ENCODE measurements at places on chromosomes 11 and 22. TPM values are rescaled to one million over a fixed set of nuclear protein-coding genes. Genes with fewer than 3 reads are reported as not detected.

Gene OR51B4
- not detected for total RNA-seq

Gene OTOG
- not detected for total RNA-seq

Gene IL17REL
- total RNA-seq, result 1.9 TPM

Gene GPR152
- total RNA-seq, result not detected

- H3K27ac ChIP-seq, result peak overlapping the region; percentile 32
- H3K4me1 ChIP-seq, result peaks cover 21% of the 10 kb centered on the region
- no peak overlapping the region for H3K4me3 ChIP-seq
Measured at GRCh38 chr11:7903940-7904339, 27.1 kb downstream of the OR10A6 start.

GRCh38 chr22:37484480-37485394, 1.4 kb downstream of the MFNG start:
- no peaks in the 10 kb centered on the region for H3K27me3 ChIP-seq
- H3K27ac ChIP-seq, result peak overlapping the region; percentile 79
- DNase-seq, result peak; percentile 83

GRCh38 chr11:91922846-91923245, 301.8 kb upstream of the FAT3 start:
- no peak overlapping the region for H3K27ac ChIP-seq
- DNase-seq, result no peak
- no peaks in the 10 kb centered on the region for H3K4me1 ChIP-seq
- H3K27me3 ChIP-seq, result no peaks in the 10 kb centered on the region
- no peaks in the 10 kb centered on the region for H3K36me3 ChIP-seq
- no peak overlapping the region for H3K4me3 ChIP-seq

GRCh38 chr11:33894398-33894746, 2.5 kb upstream of the LMO2 start:
- DNase-seq, result no peak
- H3K27ac ChIP-seq, result no peak overlapping the region
- H3K36me3 ChIP-seq, result no peaks in the 10 kb centered on the region
- H3K27me3 ChIP-seq, result peaks cover under 1% of the 10 kb centered on the region

GRCh38 chr11:2995031-2995561, 3.0 kb upstream of the NAP1L4 start:
- H3K27ac ChIP-seq, result no peak overlapping the region
- no peaks in the 10 kb centered on the region for H3K36me3 ChIP-seq
- peaks cover 4% of the 10 kb centered on the region for H3K4me1 ChIP-seq
- H3K27me3 ChIP-seq, result no peaks in the 10 kb centered on the region

GRCh38 chr22:35605851-35606481, 11.2 kb downstream of the MB start:
- no peaks in the 10 kb centered on the region for H3K4me1 ChIP-seq
- DNase-seq, result no peak
- no peaks in the 10 kb centered on the region for H3K27me3 ChIP-seq
- no peak overlapping the region for H3K4me3 ChIP-seq

DNA sequence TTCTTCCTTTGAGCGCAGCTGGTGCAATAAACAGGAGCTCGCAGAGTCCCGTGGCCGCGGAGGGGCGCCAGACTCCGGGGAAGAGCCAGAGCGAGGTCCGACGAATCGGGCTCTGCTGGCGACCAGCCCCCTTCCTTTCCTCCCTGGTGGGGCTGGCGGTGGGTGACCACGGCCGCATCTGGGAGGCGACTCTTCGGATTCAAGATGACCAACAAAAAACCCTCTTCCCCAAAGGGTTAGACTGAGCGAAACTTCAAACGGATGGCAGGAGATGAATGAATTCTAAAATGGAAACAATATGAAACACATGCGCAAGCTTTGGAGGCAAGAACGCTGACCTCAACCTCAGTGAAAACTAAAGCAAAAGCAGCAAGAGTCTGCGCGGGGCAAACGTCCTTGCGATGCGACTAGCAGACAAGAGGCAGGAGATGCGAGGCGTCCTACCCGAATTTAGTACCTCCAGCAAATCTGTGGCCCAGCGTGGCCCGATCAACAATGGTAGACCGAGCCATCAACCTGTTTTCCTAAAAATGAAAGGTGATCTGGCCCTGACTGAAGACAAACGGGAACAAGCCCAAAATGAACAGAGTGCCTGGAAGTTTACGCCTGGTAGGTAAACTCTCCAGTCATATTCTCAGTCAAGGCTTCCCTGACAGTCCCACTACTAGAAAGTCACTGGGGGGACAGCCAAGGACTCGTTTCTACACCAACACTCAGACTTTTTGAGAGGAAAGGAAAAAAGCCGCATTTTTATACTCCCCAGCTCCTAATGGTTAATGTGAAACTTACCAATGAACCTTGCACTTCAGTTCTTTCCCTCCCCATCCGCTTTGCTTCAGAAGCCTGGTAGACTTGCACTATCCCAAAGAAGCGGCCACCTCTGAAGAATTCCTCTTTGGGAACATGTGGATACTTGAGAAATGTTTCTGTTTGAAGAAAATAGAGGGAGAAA, 11.6 kb downstream of the MMP3 start:
- H3K4me1 ChIP-seq, result no peaks in the 10 kb centered on the region
- no peak overlapping the region for H3K27ac ChIP-seq
- no peaks in the 10 kb centered on the region for H3K36me3 ChIP-seq
- peak overlapping the region; percentile 16 for H3K4me3 ChIP-seq
- H3K27me3 ChIP-seq, result peaks cover 5% of the 10 kb centered on the region

GRCh38 chr11:70314730-70315129, 44.2 kb downstream of the PPFIA1 start:
- no peak overlapping the region for H3K4me3 ChIP-seq
- no peaks in the 10 kb centered on the region for H3K27me3 ChIP-seq
- no peak for DNase-seq
- no peaks in the 10 kb centered on the region for H3K36me3 ChIP-seq

- no peak for DNase-seq
- peaks cover 3% of the 10 kb centered on the region for H3K4me1 ChIP-seq
- no peak overlapping the region for H3K4me3 ChIP-seq
- H3K27ac ChIP-seq, result no peak overlapping the region
- H3K36me3 ChIP-seq, result no peaks in the 10 kb centered on the region
- H3K27me3 ChIP-seq, result no peaks in the 10 kb centered on the region
Measured at GRCh38 chr11:131491503-131491902, 121.1 kb downstream of the NTM start.

DNA sequence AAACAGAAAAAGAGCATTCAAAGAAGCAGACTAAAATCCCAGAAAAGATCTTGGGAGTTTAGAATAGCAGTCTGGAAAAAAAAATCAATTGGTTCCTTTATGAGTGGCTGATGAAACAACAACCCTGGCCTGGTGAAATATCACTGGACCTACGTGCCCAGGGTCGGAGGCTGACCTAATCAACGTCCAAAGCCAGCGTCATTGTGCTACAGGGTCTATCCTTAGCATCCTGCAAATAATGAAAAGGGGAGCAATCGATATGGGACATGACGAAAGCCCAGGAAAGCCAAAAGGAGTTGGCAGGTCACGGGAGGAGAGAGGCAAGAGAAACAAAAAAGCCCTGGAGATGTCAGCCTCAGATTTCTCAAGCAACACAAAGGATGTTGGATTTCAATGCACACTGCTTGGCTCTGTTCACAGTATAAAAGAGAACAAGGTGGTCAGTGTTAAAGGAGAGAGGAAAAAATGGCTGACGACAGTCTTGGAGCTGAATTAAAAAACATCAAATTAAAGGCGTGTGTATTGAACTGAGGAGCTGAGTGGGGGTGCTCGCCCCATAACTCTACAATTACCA, 148.8 kb downstream of the BLID start:
- H3K4me3 ChIP-seq, result no peak overlapping the region
- H3K4me1 ChIP-seq, result no peaks in the 10 kb centered on the region
- no peaks in the 10 kb centered on the region for H3K36me3 ChIP-seq
- H3K27ac ChIP-seq, result no peak overlapping the region
- DNase-seq, result no peak
- H3K27me3 ChIP-seq, result no peaks in the 10 kb centered on the region

- H3K27ac ChIP-seq, result no peak overlapping the region
- H3K36me3 ChIP-seq, result no peaks in the 10 kb centered on the region
- no peak overlapping the region for H3K4me3 ChIP-seq
- no peaks in the 10 kb centered on the region for H3K27me3 ChIP-seq
- no peaks in the 10 kb centered on the region for H3K4me1 ChIP-seq
Measured at GRCh38 chr22:46996595-46997310, 234.3 kb downstream of the TBC1D22A start.

GRCh38 chr11:65524014-65524740, 706 bp upstream of the SCYL1 start:
- peak overlapping the region; percentile 82 for H3K27ac ChIP-seq
- H3K4me3 ChIP-seq, result peak overlapping the region; percentile 19
- H3K36me3 ChIP-seq, result no peaks in the 10 kb centered on the region
- peak; percentile 46 for DNase-seq

DNA sequence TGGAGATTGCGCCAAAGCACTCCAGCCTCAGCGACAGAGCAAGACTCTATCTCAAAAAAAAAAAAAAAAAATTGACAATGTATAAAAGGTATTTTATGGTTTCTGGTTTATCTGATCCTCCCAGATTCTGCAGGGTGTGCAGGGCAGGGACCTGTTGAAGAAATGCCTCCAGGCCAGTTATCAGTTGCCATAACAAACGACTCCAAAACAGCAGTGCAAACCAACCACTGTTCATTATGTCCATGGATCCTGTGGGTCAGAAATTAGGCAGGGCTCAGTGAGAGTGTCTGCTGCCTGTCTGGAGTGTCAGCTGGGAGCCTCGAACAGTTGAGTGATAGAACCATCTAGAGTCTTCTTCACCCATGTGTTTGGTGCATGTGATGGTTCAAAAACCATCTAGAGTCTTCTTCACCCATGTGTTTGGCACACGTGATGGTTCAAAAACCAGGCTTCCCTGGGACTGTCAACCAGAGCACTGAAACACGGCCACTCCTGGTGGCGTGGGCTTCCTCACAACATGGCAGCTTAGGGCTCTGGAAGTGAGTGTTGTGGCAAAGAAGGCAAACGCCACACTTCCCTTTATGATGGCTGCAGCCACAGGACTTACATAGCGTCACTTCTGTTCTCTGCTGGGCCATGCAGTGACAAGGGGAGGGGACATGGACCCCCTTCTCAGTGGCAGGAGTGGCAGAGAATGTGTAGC, 115.1 kb upstream of the CRYBB3 start:
- no peaks in the 10 kb centered on the region for H3K27me3 ChIP-seq
- no peak for DNase-seq
- H3K4me1 ChIP-seq, result peaks cover 13% of the 10 kb centered on the region
- no peak overlapping the region for H3K27ac ChIP-seq
- no peak overlapping the region for H3K4me3 ChIP-seq
- H3K36me3 ChIP-seq, result no peaks in the 10 kb centered on the region

DNA sequence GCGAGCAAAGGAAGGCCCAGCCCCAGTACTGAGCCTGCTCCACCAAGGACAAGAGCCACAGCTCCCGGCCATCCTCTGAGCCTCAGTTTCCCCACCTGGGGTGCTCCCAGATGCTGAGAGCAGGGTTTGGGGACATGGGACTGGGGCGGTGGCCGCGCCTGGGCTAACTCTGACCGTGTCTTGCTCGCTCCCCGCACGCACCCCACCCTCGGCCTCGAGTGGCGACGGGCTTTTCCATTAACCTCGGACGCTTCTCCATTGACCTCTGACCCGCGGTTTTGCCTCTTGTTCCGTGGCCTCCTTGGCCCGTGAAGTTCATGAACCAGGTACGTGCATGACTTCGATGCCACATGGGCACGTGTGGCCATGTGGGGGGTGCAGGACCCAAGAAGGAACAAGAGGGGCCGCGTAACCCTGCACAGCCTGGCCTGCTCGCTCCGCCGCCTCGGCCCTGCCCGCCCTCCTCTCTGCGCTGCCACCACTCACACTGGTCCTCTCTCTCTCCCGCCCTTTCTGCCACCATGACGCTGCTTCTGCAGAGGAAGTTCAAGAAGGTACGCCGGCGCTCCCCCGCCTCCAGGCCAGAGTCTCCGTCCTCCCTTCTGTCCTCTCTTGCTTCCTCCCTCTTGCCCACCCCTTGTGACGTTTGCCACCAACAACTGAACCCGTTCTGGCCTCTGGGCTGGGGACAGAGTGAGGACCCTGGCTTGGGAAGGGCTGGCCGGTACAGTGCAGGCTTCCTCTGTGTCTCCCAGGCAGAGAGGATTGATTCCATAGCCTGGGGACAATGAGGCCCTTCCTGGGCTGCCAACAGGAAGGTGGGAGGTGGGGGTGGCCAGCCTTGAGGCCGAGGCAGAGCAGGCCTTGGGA, 6.9 kb downstream of the TNNT3 start:
- no peaks in the 10 kb centered on the region for H3K27me3 ChIP-seq
- H3K36me3 ChIP-seq, result no peaks in the 10 kb centered on the region
- no peak for DNase-seq
- no peak overlapping the region for H3K4me3 ChIP-seq

GRCh38 chr11:118194835-118195627, 18.6 kb upstream of the SCN2B start:
- no peak overlapping the region for H3K4me3 ChIP-seq
- peak overlapping the region; percentile 32 for H3K27ac ChIP-seq
- DNase-seq, result peak; percentile 84
- H3K36me3 ChIP-seq, result no peaks in the 10 kb centered on the region
- peaks cover 9% of the 10 kb centered on the region for H3K4me1 ChIP-seq
- H3K27me3 ChIP-seq, result no peaks in the 10 kb centered on the region

DNA sequence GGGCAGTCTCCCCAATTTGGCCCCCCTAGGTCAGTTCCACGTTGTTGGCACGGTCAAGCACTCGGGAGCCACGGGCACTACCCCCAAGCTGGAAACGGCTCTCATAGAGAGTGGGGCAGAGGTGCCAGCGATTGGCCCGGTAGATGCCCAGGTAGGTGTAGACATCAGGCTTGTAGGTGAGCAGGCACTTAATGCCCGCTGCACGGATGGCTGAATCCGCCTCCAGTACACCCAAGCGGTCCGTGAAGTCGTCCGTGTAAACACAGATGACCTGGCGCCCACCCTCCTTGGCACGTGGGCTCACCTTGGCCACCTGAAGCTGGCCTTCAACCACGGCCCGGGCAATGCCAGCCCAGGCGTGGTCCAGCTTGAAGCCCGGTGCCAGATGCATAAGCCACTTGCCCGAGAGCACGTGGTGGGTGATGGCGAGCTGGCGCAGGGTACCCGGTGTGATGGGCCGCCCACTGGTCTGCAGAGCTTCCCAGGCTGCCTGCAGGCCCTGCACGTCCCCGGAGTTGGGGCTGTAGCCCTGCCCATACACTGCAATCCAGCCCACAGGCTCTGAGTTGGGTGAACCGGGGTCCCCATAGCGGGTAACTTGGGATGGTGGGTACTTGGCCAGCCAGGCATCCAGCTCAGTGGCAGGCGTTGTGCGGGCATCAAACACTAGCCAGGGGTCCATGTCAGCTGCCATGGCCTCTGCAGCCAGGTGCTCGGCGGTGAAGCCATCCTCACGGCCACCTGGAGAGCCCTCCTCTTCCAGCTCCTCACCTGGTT, 1.2 kb downstream of the C11orf68 start:
- peak overlapping the region; percentile 83 for H3K4me3 ChIP-seq
- H3K27ac ChIP-seq, result peak overlapping the region; percentile 96
- H3K27me3 ChIP-seq, result no peaks in the 10 kb centered on the region
- H3K4me1 ChIP-seq, result peaks cover 34% of the 10 kb centered on the region
- no peak for DNase-seq
- no peaks in the 10 kb centered on the region for H3K36me3 ChIP-seq

GRCh38 chr22:19905347-19906276, 36.0 kb upstream of the COMT start:
- peaks cover 6% of the 10 kb centered on the region for H3K4me1 ChIP-seq
- H3K27me3 ChIP-seq, result no peaks in the 10 kb centered on the region
- no peaks in the 10 kb centered on the region for H3K36me3 ChIP-seq

- no peaks in the 10 kb centered on the region for H3K4me1 ChIP-seq
- H3K4me3 ChIP-seq, result no peak overlapping the region
Measured at GRCh38 chr11:133020372-133020714, 512.0 kb downstream of the OPCML start.

- no peak for DNase-seq
- H3K4me1 ChIP-seq, result no peaks in the 10 kb centered on the region
- H3K4me3 ChIP-seq, result no peak overlapping the region
- H3K27ac ChIP-seq, result no peak overlapping the region
- no peaks in the 10 kb centered on the region for H3K27me3 ChIP-seq
Measured at GRCh38 chr11:117941976-117942654, 12.9 kb upstream of the TMPRSS13 start.

Data from transverse colon (tissue), 4 donors.